ENCODE measurements at places on chromosomes 3 and 15.

- DNase-seq, result no peak
Observed at GRCh38 chr15:66369773-66370651, 13.5 kb upstream of the TIPIN start.

GRCh38 chr3:124763644-124764358, 33.5 kb downstream of the UMPS start:
- DNase-seq, result no peak

- DNase-seq, result no peak
Observed at GRCh38 chr3:33668618-33669017, 49.4 kb downstream of the CLASP2 start.

DNA sequence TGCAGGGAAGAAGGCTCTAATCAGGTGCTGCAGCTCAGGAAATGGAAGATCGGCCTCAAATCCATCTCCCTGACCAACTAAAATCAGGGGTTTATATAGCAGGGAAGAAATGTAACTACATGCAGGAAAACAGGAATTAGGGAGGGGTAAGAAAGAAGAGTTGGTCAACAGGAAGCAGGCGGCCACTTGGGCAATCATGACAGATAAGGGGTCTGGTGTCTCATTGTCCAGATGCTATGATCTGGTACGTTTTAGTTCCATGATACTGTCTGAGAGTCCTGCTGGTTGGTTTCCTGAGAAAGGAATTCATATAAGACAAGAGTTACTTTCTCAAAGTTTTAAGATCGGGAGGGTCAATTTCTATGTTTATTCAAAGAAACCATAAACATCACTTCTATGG, 24.2 kb downstream of the KATNBL1 start:
- DNase-seq, result no peak

- DNase-seq, result no peak
Observed at GRCh38 chr3:155852341-155852740, 1.9 kb downstream of the SLC33A1 start.

DNA sequence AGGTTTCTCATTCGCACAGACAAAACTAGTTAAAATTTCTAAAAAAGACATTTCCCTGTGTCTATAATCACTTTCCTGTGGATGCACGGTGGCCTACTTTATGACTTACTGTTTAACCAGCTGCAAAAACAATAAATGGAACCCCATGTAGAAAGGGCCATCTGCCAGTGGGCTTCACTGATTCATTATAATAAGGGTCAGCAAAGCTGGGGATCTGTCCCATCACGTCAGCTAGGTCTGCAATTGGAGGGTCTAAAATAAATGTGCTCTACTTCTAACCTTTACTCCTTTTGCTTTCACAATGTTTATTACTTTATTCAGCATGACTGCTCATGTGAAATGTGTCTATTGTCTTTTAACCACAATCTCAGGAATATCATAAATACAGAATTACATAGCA, 43.1 kb upstream of the NMD3 start:
- DNase-seq, result no peak

DNA sequence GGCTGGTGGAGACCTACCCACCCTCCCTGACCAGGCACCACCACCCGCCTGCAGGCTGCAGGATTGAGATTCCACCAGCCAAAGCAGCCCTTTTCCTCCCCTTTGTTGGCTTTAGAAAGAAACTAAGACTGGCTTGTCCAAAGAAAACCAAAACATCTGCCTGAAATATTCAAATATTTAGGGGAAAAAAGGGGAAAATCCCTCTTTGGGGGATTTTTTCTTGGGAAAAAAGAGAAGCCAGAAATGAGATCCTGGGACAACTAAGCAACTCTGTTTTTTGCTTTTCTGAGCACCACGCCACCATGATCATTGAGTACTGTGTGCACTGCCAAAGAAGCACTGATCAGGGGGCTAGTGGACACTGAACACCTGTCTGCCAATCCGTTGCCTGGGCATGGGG, 2.6 kb downstream of the DCLK3 start:
- DNase-seq, result no peak

DNA sequence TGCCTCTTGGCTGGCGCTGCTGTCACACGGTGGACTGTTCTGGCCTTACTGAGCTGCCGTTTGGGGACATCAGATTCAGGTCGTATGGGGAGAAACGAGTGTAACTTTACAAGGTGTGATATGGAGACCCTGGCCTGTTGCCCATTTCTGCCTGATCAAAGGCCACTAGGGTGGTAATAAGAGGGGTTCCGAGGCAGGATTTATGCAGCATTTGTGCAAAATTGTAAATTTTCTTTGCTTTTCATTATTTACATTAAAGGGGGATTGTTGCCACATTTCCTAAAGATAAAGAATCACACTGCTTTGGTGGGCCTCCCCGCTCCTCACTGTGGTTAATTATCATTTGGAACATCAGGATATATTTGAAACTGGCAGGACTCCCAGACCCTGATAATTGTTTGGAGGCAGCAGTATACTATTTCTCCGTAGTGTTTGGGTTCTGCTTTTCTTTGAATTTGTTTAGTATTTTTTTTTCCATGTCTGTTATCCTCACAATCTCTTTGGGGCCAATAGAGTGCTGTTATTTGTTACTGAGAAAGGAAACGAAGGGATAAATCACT, 891 bp downstream of the NXPE3 start:
- no peak for DNase-seq

GRCh38 chr3:171218069-171218468, 191.5 kb upstream of the SLC2A2 start:
- DNase-seq, result no peak

GRCh38 chr3:133757701-133758567, 11.7 kb downstream of the TF start:
- DNase-seq, result no peak

DNA sequence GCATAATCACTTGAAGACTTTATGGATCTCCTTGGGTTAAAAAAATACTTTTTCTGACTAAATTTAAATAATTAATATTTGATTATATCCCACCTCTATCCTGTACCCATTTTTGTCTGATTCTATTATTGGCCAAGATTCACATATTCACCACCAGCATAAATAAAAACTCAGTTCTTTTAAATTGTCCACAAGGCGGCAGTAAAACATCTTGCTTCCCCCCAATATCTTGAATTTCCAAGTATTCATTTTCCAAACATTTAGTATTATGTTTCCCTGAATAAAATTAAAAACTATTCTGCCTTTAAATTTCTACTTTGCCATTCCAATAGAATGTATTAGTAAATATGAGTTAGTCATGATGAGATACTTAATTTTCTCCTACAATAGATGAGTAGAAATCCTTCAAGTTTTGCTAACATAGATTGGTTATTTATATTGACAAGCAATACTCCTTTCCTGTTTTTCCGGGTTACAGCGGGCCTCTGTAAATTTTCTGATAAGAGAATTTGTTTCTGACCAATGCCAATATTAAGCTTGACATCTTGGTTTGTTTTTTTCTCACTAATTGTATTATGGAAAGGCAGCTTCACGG, 218.7 kb upstream of the MDFIC2 start:
- no peak for DNase-seq

- DNase-seq, result no peak
Observed at GRCh38 chr3:159860269-159861116, 128.1 kb upstream of the IL12A start.

- DNase-seq, result no peak
Observed at GRCh38 chr3:147400111-147400510, 6.2 kb downstream of the ZIC4 start.

- DNase-seq, result no peak
Observed at GRCh38 chr3:21484828-21485144, 266.2 kb downstream of the ZNF385D start.

GRCh38 chr3:30945291-30945690, 50.8 kb upstream of the GADL1 start:
- DNase-seq, result no peak

DNA sequence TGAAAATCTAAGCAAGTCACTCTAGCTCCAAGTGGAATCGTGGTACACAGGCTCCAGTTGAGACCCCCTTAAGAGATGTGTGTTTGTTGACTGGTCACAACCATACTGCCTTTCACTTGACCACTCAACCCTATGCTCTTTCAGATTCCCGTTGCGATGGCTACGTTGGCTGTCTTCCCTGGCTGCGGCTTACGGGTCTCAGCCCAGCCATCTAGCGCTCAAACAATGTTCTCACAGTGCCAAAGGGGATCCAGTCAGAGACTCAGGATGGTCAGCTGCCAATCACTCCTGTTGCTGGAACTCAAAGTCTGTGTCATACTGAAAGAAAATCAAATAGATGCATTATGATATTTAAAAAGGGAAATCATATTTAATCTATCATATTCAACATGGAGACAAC, 237.6 kb downstream of the ITPR1 start:
- no peak for DNase-seq

GRCh38 chr3:48273594-48274211, 32.8 kb downstream of the ZNF589 start:
- no peak for DNase-seq

DNA sequence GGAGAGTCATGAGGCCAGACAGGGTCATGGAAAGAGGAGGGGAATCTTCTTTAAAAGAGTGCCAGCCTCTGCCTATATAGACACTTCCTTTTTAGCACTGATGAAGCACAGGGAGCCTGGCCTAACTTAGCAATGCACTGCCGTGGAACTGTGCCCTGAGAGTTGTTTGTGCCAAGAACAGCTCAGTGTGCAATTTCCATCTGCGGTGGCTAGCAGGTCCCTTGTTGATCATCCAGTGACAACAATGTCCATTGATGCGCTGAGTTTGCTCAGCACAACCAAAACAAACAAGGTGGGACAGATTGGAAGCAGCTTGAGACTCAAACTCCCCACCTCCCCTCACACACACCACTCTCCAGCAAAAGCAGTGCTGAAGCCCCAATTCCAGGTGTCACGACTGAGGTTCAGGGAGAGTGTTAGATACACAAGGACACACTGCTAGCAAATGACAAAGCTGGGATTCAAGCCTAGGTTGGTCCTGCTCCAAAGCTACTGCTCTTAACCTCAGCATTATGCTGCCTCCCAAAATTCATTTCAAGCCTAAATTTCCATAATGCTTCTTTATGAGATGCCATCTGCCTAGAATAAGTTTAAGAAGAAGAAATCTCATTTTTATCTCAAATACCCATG, 316.6 kb upstream of the UBE2E2 start:
- no peak for DNase-seq
